ENCODE measurements at places on chromosomes 16 and 17.

GRCh38 chr16:59887856-59888255 is 1153.7 kb upstream of the GOT2 start:
- DNase-seq, result no peak

DNA sequence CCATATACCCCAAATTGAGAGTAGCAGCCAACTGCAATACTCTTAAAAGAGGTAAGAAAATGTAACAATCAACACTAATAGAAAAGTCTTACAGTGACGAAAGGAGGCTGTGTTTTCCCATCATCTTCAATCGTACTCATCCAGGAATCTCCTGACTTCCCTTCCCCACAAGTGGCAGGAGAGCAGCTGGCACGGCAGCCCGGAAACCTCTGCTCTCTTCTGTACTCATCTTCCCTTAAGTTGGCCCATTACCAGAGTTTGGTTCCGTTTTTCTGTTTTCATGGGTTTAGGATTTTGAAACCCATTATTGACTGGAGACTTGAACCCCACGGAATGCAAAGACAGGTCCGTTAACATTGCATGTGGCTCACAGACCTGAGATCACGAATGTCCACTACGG is 11.7 kb upstream of the CD300H start:
- DNase-seq, result no peak

GRCh38 chr17:72122010-72122764 is 1.4 kb downstream of the SOX9 start:
- DNase-seq, result peak; percentile 63

DNA sequence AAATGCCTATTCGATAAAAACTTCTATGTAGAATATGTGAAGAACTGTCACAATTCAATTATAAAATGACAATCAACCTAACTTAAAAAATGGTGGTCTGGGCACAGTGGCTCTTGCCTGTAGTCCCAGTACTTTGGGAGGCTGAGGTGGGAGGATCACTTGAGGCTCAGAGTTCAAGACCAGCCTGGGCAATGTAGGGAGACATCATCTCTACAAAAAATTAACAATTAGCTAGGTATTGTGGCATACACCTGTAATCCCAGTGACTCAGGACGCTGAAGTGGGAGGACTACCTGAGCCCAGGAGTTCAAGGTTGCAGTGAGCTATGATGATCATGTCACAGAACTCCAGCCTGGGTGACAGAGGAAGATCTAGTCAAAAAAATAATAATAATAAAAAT is 18.6 kb upstream of the METTL9 start:
- DNase-seq, result no peak

DNA sequence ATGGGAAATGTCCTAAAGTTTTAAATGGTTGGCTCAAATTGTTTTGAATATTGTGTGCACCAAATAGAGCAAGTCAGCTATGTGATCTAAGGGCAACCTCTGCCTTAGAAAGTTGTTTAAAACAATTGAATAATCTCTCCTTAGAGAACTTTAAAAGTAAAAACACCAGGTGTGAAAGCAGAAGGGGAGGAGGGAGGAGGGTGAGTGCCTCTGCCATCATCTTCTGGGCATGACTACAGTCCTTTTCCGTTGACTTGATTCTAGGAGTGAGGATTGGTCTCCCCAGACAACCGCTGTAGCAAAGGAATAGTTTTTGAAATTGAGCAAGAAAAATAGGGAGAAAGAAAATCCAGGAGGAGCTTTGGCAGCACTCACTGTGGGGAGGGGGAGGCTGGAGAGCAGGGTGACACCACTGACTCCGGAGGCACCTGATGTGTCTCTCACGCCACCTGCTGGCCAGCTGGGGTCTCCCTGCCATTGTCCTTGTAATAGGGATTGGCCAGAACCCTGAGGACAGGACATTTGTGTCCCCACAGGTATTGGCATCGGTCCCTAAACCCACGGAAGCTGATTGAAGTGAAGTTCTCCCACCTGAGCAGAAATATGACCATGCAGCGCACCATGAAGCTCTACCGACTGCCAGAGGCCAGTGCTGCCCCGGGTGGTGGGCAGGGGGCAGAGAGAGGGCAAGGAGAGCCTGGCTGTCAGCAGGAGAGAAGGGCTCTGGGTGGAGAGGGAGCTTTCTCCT is 33.3 kb downstream of the PLCD3 start:
- peak; percentile 76 for DNase-seq

DNA sequence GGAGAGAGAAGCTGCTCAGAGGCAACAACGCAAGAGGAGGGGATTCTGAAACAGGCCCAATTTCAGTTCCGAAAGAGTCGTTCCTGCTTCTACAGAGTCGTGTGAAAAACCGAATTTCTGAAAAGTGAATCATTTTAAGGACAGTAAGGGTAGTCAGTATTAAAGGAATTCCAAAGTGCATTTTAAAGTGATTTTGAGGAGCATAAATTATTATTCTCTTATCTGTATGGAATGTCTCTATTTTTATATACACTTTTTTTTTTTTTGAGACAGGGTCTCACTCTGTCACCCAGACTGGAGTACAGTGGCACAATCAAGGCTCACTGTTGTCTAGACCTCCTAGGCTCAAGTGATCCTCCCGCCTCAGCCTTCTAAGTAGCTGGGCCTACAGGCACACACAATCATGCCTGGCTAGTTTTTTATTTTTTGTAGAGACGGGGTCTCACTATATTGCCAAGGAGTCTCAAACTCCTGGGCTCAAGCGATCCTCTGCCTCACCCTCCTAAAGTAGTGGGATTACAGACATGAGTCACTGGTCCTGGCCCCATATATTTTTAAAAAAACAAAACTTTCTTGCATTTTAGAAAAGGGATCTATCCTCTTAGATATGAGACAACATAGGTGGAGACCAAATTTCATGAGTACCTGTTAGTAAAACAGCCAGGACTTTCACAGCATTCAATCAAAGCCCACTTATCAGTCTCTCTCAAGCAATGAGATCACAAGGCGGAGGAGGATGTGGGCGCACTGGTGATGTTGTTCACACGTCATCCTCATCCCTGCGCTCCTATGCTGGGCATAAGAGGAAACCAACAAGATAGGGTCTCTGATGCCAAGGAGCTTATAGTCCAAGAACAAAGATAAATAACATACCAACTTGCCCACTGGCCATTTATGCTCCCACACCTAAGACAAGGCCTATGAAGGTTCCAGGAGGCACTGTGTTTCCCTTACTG is 53.2 kb downstream of the SMG6 start:
- no peak for DNase-seq

- peak; percentile 21 for DNase-seq
These were observed 5.7 kb upstream of the SLC38A8 start for GRCh38 chr16:84048270-84048669.

DNA sequence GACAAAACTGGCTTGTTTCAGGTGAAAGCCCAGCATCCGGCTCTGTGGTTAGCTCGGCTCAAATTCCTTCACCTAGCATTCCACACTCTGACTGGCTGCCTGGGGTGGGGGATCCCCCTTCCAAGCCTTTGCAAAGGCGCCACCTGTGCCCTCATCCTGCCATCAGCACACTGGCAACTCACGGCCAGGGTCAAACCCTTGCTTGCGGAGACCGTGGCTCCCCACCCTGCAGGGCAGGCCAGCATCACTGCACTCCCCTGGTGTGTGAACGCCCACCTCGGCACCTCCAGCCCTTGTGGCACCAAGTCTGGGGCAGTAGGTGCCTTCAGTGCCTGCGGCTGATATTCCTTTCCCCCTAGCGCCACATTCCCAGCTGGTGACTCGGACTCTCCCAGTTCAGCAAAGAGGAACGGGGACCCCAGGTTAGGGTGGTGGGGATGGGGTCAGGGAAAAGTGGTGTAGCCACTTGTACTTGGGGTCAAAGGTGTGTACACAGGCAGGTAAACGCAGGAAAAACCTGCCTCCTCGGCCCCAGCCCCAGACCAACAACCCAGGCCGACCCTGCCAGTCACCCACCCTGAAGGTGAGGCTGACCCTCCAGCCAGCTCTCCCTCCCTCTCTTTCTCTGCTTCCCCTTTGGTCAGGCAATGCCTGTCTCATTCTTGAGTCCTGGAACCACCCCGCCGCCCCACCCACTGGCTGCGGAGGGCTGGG is 1.1 kb downstream of the FLII start:
- no peak for DNase-seq

DNA sequence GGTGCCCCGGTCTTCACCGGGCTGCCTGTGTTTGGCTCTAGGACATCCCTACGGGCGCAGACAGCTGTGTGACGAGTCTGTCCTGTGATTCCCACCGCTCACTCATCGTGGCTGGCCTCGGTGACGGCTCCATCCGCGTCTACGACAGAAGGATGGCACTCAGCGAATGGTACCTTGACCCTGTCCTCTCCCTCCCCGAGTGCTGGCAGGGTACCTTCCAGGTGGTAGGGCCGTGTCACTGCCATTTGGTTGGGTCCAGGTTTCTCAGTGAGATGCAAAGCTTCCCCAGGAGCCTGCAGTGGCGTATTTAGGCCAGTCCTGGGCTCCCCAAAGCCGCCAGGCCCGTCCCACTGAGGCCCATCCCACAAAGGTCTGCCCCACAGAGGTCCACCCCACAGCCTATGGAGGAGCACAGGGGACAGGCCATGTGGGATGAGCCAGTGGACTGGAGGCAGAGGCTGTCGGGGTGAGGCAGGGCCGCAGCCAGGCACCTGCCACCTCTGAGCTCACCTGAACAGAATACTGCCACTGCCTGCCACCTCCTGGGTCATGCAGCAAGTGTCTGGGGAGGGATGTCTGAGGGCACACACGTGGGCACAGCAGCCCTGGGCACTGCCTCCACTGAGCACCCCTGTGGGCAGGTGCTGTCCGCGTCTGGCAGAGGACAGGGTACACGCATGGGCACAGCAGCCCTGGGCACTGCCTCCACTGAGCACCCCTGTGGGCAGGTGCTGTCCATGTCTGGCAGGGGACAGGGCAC is 31.4 kb upstream of the CHMP6 start:
- no peak for DNase-seq

- no peak for DNase-seq
These were observed 73.4 kb upstream of the COX10 start for GRCh38 chr17:13995856-13996271.

DNA sequence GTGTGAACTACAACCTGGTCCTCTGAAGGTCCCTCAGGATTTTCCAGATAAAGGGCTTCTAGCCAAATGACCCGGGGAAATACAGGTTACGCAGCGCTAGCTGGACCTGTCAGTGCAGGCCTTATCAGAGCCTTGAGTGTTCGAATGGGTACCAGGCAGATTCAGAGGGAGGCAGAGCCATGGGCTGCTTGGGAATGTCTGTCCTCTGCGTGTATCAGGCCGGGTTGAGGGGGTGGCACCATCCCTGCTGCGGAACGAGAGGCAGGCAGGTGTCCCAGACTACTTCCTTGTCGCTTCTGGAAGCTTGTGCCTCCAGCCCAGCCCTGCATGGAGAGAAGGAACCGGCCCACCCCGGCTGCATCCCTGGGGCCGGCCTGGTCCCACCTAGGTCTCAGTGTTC is 33.6 kb upstream of the SSTR5 start:
- no peak for DNase-seq

DNA sequence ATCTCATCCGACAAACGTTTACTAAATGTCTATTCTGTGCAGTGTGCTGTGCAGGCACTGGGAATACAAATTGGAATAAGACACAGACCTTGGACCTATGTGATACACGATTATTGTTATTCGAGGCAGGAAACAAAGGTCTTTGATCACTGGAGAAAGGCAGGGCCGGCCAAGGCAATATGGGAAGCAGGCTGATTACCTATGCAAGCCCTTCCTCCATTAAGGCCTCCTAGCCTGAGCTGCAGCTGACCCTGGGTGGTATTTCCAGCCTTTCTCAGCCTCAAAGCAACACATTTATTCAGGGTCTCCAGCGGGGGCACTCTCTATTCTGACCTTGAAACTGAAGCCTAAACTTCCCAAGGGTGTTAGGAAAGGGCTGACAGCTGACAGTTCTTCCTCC is 13.4 kb downstream of the ST6GALNAC1 start:
- no peak for DNase-seq

- DNase-seq, result no peak
These were observed 19.3 kb upstream of the RAI1 start for GRCh38 chr17:17661834-17662385.

- peak; percentile 8 for DNase-seq
These were observed 93.7 kb downstream of the PMP22 start for GRCh38 chr17:15171167-15172047.

GRCh38 chr17:2024572-2025219 is 438 bp downstream of the RTN4RL1 start:
- DNase-seq, result no peak

DNA sequence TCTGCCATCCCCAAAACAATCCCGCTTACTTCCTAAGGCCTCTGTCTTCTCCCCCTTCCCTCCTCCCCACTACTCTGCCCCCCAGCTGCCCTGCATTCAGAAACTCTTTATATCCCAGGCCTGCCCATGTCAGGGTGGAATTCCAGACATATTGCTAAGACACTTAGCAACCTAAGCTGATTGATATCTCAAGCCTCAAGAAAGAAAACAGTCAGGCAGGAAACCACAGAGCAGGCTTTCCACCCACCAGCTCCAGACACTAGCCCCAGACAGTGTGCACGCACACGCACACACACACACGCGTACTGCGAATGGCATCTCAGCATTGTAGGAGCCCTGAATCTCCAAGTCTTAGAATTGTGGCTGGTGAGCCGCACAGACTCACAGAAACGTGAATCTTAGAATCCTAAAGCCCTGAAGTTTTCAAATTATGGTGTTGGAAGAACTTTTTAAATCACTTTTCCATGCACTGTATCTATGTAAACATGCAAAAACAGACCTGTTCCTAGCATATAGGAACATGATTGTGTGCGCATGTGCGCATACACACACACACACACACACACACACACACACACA is 8.8 kb upstream of the LPCAT2 start:
- no peak for DNase-seq

DNA sequence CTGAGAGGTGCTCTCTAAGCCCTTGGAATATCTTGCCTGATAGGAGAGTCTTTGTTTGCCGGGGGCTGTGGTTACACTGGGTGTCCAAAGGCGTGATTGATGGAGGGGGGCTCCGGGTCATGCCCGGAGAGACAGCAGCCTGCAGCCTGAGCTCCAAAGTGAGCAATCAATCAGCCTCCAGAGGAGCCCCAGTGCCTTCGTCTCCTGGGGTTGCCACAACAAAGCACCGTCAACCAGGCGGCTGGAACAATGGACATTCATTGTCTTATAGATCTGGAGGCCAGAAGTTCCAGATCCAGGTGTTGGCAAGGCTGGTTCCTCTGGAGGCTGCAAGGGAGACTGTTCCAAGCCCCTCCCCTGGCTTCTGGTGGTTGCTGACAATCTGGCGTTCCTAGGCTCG is 24.0 kb upstream of the GINS2 start:
- DNase-seq, result no peak

DNA sequence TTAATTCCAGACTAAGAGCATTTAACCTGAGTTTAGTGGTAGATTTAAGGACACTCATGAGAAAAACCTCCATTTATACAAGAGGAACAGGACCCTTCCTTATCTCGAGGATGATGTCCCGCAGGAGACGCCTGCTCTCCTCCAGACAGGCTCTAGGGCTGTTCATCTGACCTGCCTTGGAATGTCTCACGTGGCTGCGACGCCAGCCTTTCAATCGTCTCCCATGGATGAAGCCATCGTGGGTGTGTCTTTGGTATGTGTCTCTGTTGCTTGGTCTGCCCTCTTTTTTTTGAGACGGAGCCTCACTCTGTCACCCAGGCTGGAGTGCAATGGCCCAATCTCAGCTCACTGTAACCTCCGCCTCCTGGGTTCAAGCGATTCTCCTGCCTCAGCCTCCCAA is 16.5 kb downstream of the CHMP6 start:
- DNase-seq, result no peak

All from NCI-H524 (cell line).